Choroid plexus epithelial cell (primary cell): ENCODE measurements at places on chromosomes 13 and 19.

- no peak for DNase-seq
Observed at GRCh38 chr13:112444416-112445399, 68.6 kb downstream of the SPACA7 start.

GRCh38 chr13:62278271-62278670 is 862.6 kb upstream of the PCDH20 start:
- peak; percentile 1 for DNase-seq

DNA sequence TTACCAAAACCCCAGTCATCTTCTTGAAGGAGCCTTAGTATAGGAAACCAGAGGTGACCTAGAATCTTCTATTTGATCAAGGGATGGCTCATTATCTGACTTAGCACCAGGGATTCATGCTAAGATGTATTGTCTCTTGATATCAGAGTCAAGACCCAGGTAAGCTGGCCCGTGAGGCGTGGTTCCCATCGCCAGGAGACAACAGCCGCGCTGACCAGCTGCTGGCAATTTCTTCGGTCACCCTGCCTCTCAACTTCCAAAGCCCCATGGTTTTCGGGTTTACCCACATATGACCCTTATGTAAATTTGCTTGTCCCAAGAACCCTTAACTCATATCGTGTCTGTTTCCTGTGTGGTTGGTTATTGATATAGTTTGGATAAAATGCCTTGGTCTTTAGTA is 77.7 kb upstream of the VSTM2B start:
- no peak for DNase-seq

GRCh38 chr19:14114854-14115253 is 2.7 kb downstream of the PRKACA start:
- DNase-seq: peak; percentile 34

GRCh38 chr19:46944918-46945628 is 74.6 kb upstream of the NPAS1 start:
- DNase-seq: peak; percentile 76

- DNase-seq: no peak
Observed at GRCh38 chr13:65889368-65889767, 1340.8 kb downstream of the PCDH9 start.

GRCh38 chr13:28251466-28251865 is 113.1 kb downstream of the PAN3 start:
- DNase-seq: no peak

DNA sequence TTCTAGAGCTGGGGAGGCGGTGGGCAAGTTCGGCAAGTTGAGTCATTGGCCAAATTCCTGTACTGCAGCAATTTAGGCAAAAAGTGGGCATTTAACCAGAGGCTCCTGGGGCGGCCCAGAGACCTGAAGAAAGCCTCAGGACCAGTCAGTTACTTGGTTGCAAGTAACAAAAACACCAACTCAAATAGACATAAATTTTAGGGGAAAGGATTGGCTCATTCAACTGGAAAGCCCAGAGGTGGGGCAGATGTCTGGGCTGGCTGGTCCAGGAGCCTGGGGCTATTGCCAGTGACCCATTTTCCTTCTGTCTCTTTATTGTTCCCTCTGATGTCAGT is 97.1 kb downstream of the SIPA1L3 start:
- DNase-seq: no peak

DNA sequence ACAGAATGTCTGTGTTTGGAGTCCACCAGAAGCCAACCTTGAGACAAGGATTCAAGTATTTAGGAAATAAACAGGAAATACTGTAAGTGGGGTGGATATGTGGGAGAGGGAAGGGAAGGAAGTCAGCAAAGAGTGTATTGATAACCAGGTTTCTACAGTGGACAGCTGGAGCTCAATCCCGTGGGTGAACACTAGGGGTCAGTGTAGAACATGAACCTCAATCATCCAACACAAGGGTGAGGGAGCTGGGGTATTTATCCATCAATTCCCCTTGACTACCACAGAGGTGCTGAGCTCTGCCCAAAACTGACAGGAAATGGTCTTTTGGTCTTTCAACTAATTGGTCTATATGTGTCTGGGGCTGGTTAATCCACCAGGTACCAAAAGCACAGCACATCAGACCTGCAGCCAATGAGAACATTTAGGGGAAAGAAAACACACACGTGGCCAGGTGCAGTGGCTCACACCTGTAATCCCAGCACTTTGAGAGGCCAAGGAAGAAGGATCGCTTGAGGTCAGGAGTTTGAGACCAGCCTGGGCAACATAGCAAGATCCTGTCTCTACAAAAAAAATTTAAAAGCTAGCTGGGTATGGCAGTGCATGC is 5.6 kb upstream of the SYDE1 start:
- peak; percentile 74 for DNase-seq

DNA sequence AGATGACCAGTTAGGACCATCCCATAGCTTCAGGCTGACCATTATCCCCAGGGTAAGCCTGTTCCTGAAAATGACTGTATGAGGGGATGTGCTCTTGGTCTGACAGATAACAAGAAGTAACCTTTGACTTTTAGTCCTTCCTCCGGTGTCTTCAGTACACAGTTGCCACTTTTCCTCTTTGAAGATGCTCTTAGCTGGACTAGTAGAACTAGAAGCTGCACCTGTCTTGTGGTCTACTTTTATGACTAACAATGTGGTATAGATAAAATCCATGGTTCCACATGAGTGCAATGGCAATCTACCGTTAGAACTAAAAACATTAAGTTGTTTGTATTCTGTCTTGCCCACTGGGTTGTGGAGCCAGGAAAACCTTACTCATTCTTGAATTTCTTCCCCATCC is 5.9 kb upstream of the RUBCNL start:
- DNase-seq: no peak
